Glomerular endothelial cell (primary cell): ENCODE measurements at places on chromosomes 16 and 17. TPM values are rescaled to one million over a fixed set of nuclear protein-coding genes. Genes with fewer than 3 reads are reported as not detected.

DNA sequence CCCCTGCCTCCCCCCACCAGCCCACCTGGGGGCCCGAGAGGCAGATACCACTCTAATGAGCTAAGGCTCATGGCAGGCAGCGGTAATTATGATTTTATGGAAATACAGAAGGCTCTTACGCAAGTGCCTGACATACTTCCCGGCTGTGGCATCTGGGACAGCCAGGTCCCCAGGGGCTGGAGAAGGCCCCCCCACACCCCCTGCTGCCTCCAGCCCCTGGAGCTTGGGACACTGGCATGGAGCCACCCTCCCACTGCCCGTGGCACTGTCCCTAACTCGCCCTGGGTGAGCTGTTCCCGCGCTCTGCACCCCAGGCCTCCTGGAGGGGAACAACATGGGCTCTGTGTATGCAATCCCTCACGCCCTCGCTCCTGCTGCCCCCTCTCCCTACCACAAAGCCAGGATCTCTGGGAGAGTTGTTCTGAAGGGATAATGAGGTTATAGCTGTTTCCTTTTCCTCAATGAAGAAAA lies 5.4 kb upstream of the STAC2 start:
- no peak for DNase-seq

- DNase-seq: no peak
Observed at GRCh38 chr16:88667461-88667860, 4.6 kb upstream of the MVD start.

GRCh38 chr17:65100316-65101140 lies 36.6 kb upstream of the RGS9 start:
- DNase-seq: no peak

GRCh38 chr17:36856903-36857381 lies 80.3 kb upstream of the LHX1 start:
- no peak for DNase-seq

DNA sequence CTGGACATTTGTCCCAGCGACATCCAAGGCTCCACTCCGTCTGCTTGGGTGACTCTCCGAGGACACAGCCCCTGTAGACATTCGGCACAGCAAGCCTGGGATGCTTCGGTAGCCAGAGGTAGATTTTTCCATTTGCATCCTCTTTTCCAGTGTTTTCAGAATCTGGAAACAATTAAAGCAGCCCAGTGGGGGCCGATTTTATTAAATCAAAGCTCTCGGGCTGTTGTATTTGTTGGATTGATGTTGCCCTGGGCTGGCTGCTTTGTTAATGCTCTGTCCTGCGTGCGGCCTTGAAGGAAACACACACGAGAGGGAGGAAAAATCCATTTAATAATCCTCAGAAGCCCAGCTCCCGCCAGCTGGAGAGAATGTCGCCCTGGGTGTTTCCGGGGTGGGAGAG lies 158.1 kb upstream of the CIBAR2 start:
- no peak for DNase-seq

- DNase-seq: no peak
Observed at GRCh38 chr17:62627904-62628633, 599 bp downstream of the MRC2 start.

GRCh38 chr16:50040018-50040417 lies 15.0 kb downstream of the CNEP1R1 start:
- no peak for DNase-seq

DNA sequence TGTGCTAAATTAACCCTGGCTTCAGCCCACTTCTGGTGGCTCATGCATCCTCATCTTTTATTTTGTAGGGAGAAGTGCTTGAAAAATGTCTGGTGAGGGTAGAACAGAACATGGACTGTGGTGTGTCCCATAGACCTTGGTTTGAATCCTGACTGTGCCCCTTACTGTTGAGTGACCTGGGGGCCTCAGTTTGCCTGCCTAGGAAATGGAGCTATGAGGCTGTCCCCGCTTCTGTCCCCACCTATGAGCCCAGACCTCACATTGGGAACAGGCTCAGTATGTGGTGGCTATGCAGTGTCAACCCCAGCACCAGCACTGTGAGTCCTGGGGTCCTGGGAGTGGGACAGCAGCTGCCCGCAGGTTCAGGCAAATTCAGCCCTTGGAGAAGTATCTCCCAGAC lies 186.3 kb upstream of the GSE1 start:
- DNase-seq: no peak

DNA sequence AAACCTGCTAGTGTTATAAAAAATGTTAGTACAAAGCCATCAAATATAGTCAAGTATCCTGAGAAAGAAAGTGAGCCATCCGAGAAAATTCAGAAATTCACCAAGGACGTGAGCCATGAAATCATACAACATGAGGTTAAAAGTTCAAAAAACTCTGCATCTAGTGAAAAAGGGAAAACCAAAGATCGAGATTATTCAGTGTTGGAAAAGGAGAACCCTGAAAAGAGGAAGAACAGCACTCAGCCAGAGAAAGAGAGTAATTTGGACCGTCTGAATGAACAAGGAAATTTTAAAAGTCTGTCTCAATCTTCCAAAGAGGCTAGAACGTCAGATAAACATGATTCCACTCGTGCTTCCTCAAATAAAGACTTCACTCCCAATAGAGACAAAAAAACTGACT lies 31.7 kb downstream of the RBBP6 start:
- no peak for DNase-seq

Gene MPO
- 0.12 and 0.24 TPM in 2 replicates for total RNA-seq

Gene PRDM7
- total RNA-seq: not detected in 2 replicates
